ENCODE measurements at places on chromosomes 6 and 20.

DNA sequence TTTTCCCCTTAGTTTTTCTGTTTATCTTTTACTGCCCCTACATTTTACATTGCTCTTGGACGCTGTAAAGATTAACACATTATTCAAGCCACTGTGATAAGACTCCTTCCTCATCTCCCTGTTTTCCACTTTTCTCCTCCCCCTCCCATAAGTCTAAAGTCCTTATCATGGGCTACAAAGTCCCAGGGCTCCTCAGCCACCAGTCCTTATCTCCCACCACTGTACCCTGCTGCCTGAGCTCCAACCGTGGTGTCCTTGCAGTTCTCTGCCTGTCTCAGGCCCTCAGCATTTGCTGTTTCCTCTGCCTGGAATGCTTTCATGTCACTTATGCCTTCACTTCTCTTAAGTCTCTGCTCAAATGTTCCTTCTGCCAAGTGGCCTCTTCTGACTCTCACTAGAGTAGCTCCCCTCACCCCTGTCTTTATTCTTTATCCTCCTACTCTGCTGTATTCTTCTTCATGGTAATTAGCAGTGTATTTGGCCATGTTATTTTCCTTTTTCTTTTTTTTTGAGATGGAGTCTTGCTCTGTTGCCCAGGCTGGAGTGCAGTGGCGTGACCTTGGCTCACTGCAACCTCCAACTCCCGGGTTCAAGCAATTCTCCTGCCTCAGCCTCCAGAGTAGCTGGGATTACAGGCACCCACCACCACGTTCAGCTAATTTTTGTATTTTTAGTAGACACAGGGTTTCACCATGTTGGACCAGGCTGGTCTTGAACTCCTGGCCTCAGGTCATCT is 10.8 kb upstream of the LATS1 start:
- no peak for DNase-seq

DNA sequence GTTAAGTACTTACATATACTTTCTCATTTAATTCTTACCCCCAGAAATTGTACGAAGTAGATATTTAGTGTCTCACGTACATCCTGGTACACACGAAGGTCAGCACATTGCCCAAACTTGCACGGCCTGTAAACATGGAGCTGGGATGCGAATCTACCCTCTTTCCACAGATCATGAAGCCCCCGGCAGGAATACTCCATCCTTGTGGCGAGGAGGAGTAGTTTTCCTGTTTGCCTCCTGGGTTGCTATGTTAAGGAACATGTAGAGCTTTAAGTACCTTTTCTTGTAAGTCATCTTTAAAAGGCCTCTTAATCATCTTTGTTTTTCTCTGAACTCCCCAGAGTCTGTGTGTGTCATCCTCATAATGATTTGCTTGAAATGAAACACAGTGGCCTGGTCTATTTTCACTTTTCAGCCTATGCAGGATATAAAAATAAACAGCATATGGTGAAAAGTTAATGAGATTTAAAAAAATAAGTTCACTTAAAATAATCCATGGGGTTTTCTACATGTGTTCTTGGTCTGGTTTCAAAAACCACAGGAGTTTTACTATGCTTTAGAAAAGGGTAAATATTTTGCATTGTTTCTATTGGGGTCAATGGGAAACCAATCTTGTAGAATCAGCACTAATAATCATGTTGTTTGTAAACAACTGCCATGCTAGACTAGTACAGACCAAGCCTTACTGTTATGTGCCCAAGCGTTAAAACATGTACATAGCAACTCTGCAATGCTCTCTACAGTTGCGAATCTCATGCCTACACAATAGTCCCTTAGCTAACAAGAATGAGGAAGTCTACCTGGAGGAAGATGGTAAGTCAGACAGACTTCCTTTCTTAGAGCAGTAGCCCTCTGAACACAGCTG is 9.3 kb upstream of the ARID1B start:
- DNase-seq: no peak

- no peak for DNase-seq
Observed at GRCh38 chr6:37495244-37495934, 4.3 kb downstream of the CCDC167 start.

GRCh38 chr6:155936551-155936950 is 480.9 kb upstream of the NOX3 start:
- DNase-seq: no peak

- no peak for DNase-seq
Observed at GRCh38 chr20:35511814-35512420, 17.5 kb downstream of the C20orf173 start.

DNA sequence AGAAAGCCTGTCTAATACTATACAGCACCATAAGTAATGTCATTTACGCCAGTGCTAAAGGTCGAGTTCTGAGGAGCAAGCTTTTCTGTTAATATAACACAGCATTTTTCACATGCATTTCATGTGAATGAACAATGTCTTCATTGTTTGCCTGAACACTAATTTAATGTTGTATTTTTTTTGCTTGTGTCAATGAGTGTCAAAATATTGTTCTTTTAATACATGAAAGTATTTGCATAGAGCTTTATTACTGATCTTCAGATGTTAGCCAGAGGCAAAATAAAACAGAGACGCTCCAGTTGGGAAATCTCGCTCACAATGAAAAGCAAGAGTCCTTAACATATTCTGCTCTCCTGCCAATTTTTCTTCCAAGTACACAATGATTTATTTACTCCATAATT is 151.8 kb downstream of the FOXC1 start:
- no peak for DNase-seq

DNA sequence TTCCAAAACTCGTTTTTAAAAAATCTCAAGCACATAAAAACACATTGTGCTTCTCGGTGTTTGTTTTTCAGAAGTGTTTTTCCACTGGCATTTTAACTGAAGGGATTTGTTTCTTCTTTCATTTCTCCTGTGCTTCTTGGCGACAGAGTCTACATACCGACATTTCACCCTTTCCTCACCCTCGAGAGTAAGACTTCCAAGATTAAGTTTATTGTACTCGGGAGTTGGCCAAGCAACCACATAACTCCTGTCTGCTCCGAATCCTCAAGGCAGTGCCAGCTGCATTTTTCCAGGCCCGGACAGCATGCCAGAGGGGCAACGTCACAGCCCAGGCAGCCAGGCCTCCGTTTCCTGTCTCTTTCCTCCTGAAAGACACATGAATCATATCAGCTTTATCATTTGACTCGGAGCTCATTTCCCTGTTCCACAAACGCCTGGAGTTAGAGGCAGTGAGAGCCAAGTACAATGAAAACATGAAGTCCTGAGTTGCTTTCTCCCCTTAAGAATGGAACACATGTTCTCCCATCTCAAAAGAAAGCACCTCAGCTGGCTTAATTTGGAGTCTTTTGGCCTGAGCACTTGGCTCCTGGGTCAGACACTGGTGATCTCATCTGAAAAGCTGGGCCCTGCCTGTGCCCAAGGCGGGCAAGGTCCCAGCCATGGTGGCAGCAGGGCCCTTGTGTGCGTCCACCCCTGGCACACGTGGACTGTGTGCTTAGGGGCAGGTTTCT is 23.2 kb upstream of the FAM50B start:
- peak; percentile 93 for DNase-seq

- no peak for DNase-seq
Observed at GRCh38 chr6:168264593-168265335, 54.8 kb downstream of the DACT2 start.

GRCh38 chr6:139713900-139714506 is 339.6 kb upstream of the CITED2 start:
- no peak for DNase-seq

DNA sequence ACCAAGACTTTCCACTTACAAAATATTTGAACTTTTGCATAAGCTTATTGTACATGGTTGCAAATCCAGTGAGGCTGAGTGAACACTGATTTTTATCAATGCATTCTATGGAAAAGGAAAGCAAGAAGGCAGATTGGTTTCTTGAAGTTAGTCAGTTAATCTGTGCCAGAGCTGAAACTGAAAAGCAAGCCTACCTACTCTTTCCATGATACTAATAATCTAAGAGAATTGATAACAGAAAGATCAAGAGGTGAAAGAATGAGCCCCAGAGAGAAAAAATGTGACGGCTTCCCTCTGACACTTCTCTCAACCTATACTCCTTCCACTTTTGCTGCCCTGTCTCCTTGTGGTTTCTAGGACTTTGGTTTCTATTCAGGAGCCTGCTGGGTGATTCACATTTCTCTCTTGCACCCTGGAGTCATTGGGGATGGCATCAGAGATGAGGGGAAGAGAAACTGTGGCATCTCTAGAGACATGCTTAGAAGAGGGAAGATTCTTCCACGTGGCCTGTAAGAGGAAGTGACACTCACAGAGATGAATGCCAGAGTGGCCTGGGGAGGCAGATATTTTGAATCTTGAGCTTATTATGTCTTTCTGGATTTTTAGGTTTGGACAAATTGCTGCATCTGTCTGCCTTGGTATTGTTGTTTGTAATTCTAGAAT is 158.6 kb upstream of the RIMS1 start:
- DNase-seq: no peak

DNA sequence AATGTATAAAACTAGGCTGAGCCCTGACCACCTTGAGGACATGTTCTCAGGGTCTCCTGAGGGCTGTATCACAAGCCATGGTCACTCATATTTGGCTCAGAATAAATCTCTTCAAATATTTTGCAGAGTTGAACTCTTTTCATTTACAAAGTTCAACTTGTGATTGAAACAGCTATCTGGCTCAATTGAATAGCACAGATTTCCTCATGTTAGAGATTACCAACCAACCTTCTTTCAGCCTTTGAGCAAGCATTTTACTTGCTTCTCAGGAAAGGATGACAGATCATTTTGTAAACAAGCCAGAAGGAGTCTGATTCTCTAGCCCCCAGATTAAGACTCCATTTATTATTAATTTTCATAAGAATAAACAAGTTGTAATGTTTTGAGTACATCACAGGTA is 111.0 kb upstream of the DOK5 start:
- no peak for DNase-seq

- no peak for DNase-seq
Observed at GRCh38 chr6:118122801-118123200, 215.7 kb downstream of the SLC35F1 start.

DNA sequence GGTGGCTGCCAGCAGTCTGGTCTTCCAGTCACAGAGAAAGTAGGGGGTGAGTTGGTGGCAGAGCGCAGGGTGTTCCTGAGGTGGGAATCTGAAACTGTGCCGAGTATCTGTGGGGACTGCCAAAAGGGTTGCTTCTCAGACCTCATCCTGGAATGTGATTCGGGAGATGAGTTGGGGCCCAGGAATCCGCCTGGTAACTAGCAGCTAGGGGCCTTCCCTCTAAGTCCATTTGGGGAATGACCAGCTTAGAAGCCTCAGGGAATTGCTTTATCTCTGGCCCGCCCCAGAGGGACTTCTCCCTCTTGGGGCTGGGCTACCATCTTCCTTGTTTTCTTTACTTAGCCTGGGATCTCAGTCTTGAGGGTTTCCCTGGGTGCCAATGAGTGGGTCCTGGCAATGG is 49.6 kb downstream of the MOCS1 start:
- no peak for DNase-seq

DNA sequence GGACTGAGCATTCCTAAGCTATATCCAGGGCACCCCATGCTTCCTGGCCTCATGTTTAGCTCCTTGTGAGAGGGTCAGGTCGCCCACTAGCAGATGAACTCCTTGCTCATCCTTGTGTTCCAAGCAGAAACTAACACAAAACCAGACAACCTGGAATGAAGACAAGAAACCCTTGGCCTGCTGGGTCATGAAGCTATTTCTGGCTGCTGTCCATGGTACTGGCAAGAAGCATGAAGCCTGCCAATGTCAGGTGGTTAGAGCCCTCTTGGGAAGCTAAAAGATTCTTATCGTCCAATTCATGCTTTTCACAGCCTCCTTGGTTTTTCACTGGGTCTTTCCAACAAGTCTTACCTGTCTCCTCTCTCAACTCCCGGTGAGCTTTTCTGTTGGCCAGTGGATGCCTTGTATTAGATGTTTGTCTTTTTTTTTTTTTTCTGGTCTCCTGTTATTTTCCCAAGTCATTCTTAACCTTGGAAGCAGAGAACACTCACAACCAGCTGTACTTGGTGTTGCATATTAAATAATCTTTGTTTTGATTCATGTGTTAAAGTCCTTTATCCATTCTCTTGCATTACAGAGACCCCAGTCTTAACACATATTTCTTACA is 180.3 kb downstream of the ANKRD60 start:
- DNase-seq: no peak

GRCh38 chr20:29878777-29879442 is 1378.6 kb upstream of the DEFB115 start:
- peak; percentile 86 for DNase-seq

GRCh38 chr6:133542056-133542821 is 301.1 kb downstream of the EYA4 start:
- DNase-seq: no peak

DNA sequence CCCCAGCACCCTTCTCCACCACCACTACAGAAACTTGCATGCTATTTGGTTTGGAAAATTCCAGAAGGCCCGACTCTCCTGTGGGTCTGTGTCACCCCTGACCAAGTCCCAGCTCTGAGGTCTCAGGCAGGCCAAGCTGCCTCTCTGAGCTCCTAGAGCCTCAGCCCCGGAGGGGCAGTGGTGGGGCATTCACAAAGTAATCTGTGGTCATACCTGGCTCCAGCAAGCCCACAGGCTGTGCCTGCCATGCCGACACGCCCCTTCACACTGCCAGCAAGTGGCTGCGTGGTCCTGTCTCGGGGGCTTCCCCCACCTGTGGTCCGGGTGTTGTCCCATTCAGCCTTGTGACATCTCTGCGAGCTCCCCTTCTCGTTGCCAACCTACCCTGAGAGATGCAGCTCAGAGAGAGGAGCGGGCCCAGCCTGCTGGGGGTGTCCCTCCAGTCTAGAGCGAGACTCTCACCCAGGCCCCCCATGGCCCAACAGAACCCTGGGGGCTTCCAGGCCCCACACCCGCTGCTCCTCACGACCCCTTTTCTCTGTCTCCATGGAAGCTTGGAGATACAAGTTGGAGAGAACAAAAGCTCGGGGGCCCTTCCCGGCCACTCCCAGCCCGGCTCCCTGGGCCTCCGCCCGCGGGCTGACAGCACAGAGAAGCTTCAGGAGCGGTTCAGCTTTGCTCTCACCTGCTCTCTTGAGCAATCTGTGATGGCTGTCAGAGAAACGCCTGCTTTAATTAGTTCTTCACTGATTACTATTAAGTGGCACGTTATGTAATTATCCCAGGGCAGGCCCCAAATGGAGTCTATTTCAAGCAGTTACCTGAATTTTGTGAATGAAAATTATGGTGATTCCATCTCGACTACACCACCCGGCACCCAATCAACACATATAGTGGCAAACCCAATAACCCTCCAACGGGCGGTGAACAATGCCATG is 147.7 kb upstream of the PHACTR3 start:
- DNase-seq: no peak

- no peak for DNase-seq
Observed at GRCh38 chr6:37283671-37284151, 25.8 kb upstream of the TMEM217 start.

- no peak for DNase-seq
Observed at GRCh38 chr6:113979937-113980336, 9.0 kb upstream of the HDAC2 start.

DNA sequence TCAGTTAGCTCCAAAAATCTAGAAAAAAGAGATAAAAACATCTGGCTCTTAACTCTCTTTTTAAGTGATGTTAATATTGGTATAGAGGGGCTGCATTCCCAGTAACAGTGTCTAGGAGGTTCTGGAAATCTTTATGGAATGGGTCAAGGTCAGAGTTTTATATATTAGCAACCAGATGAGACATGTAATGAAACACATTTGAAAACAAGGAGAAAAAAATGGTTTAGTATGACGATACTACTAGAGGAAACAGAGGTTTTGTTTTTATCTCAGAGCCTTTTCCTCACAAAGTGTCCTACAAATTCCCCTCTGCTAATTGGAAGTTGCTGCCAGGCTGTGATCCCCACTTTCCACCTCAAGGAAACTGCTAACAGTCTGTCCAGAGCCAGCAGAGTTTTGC is 100.6 kb upstream of the ISM1 start:
- DNase-seq: no peak

GRCh38 chr20:9515741-9516233 is 1.4 kb downstream of the LAMP5 start:
- no peak for DNase-seq

Data from suprapubic skin (tissue), 4 donors.